ENCODE measurements at places on chromosomes 6 and 20.
A peak's percentile ranks its signal among the peaks of the same experiment; 100 is the strongest.

GRCh38 chr6:101167638-101168037, 225.9 kb upstream of the GRIK2 start:
- no peak for DNase-seq

DNA sequence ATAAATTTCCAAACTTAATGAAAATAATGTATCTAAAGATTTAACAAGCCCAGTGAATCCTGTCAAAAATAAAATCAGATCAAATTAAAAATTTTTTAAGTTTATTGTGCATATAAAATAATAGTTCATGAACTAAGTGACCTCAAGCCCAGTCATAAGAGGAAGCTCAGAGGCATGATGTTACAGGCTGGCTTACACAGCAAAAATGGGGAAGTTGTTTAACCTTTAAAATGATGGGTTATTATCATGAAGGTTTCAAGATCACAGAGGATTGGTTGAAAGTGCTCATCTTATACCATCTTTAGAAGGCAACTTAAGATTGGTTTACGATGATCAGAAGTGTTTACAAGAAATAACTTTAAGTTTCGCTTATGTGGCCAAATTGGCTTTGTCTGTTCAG, 102.5 kb downstream of the PAK5 start:
- no peak for DNase-seq

DNA sequence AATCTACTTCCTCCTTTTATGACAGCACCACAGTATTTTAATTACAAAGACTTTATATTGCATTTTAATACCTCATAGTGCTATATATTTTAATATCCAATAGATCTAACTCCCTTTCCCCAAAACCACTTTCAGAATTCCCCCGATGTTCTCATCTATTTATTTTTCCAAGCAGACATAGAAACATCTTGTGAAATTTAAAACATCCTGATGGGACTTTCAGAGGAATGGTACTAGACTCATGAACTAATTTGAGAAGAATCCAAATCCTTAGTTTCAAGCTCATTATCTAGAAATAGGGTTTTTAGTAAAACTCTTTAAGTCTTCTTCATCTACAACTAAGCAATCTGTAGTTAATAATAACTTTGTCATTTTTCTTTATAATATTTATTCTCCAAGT, 97.0 kb downstream of the TRERF1 start:
- no peak for DNase-seq

- no peak for DNase-seq
Observed at GRCh38 chr6:21357262-21357661, 236.3 kb upstream of the SOX4 start.

GRCh38 chr6:140079328-140079727, 704.9 kb upstream of the CITED2 start:
- DNase-seq: no peak

DNA sequence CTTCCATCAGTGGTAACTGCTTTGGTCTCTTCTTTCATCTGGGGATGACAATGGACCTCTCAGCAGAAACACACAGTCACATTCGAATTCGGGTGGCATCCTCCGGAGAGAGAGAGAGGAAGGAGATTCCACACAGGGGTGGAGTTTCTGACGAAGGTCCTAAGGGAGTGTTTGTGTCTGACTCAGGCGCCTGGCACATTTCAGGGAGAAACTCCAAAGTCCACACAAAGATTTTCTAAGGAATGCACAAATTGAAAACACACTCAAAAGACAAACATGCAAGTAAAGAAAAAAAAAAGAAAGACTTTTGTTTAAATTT, 6.1 kb downstream of the EDN1 start:
- no peak for DNase-seq

DNA sequence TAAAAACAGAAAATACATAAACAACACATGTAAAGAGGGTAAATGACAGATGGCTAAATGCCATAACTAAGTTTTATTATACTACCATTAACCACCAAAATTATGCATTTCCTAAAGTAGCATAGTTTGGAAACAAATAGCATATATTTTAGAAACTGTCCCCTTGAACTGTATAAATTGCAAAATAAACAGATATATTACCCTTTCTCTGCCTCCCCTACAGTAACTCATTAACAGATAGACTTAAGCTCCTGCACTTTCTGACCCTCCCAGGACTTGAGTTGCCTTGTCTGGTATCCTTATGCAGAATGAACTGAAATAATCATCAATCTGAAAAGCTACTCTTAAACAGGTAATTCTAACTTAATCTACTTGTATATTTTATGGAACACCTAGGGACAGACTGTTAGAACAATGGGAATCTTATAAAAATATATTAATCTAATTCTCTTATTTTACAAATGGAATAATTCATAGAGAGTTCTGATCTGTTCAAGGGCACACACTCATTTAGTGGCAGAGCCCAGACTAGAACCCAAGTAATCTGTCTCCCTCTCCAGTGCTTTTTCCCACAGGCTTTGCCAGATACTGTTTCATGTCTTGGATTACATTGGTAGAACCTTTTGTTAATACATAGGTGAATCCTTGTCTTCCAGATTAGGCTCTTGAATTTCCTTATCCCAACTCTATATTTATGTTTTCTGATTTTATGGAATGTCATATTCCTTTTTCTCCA, 50.6 kb upstream of the LOC128125822 start:
- DNase-seq: no peak

DNA sequence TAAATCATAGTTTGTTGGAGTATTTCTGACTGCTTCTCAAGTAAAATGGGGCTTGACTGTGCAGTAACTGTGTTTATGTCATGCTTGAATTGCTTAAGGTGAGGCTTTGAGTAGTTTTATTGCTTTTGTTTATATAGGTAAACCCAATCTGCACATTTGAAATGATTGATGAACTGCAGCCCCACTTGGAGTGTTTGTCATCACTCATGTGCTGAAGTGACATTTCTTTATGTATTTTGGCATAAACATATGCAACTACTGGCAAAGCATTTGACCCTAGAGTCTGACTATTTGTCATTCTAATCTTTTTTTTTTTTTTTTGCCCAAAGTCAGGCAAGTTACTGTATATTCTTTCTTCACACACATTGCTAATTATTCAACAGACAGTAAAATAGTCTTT, 491.4 kb upstream of the POU3F2 start:
- no peak for DNase-seq

DNA sequence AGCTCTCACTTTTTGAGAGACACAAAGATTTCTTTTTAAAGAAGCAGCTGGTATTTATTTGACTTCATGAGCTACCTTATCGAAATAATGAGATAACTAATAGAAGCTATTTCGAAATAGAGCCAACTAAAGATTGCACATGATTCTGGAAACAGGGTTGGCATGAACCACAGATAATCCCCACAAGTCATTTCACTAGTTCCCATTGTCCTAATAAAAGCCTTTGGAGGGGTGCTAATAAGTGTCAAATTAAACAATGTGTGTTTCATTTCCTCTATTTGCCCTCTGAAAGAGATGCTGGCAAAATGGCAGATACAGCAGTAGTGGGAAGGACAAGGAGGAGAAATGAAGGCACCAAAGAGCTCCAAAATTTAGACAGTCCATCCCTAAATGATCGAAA, 78.6 kb upstream of the RIPOR2 start:
- no peak for DNase-seq

DNA sequence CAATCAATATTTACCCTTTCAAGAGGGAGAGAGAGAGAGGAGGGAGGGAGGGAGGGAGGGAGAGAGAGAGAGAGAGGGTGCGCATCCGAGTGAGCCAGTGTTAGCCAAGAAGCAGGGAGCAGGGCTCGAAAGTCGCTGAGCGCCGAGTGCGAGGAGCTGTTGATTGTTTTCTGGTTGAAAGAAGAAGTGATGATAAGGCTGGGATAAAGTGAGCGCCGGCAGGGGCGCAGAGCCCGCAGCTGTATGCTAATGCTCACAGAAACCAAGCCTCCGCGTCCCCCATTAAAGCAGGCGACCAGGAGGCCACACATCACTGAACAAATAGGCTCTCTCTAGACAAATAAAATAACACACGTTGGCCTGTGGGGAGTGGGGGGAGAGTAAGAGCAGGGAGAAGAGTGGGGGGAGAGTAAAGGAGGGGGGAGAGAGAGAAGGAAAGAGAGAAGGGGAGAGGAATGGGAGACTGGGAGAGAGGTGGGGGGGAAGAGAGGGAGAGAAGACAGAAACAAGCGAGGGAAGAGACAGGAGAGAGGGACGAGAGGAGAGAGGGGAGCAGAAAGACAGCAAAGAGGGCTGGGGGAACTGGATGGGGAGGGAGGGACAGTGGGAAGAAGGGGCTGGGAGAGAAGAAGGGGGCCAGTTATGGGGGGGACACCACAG, 5.0 kb upstream of the INSM1 start:
- DNase-seq: no peak

GRCh38 chr6:119742188-119742803, 392.7 kb upstream of the MAN1A1 start:
- peak; percentile 69 for DNase-seq

GRCh38 chr6:165055231-165055630, 254.2 kb downstream of the C6orf118 start:
- no peak for DNase-seq

DNA sequence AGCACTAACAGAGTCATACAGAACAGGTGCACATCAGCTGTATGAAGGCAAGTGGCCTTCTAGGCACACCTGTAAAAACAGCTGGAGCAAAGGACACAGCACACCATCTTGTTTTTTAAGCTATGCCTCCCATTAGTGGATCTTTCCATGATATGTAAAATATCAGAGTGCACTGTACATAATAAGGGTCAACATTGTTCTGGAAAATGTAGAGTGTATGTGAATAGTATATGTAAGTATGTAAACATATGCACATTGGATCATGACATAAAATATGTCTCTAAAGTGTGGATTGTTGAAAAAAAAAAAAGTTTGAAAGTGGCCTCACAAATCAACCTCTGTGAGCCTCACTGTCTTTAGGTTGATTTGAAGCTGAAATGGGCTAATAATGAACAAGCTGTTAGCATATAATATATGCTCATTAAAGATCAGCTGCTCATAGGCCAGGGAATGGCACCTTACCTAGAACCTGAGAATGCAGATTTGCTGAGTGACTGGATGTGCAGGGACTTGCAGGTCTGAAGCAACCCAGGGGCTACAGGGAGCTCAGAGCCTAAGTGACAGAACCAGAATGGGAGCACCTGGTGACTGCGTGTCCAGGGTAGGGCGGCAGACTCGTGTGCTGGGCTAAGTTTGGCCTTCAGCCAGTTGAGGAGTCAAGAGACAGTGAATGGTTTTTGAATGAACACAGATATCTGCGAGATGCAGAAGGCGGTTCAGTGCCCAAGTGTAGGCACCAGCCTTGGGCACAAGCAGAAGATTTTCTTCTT, 198.6 kb downstream of the TMEM242 start:
- no peak for DNase-seq

- DNase-seq: peak; percentile 5
Observed at GRCh38 chr6:1392813-1393640, 3.7 kb downstream of the FOXF2 start.

GRCh38 chr20:58783511-58784011, 67.1 kb downstream of the GNAS-AS1 start:
- no peak for DNase-seq

DNA sequence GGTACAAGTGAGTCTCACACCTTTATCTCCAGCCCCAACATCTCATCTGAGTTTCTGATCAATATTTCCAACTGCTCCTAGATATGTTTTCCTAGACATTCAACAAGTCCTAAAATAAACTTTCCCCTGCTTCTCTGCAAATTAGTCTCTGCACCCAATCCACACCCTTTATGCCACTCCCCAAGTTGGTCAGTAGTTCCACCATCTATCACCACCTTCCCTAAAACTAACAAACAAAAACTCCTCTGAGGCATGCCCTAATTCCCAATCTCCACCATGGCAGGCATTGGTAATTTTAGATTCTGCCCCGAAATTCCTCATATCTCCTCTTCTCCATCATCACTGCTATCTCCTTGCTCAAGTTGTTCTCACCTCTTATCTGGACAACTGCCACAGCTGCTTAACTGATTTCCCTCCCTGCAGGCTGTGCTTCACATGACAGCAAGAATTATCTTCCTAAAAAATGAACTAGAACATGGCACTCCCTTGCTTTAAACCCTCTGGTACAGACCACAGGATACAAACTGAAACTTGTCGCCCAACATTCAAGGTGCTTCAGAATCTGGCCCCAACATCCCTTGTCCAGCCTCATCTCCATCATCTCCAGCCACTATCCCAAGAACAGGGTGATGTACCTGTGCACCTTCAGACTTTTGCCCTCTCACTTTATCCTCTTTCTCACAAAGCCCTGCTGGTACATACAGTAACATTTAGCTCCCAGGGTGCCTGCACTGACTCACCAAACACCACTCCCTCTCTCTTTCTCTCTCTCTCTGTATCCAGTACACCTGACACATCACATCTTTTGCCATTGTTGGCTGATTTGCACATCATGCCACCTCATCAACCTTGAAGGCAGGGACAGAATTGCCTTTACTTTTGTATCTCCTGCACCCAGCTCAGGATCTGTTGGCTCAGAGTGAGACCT, 55.5 kb downstream of the ZHX3 start:
- DNase-seq: no peak

DNA sequence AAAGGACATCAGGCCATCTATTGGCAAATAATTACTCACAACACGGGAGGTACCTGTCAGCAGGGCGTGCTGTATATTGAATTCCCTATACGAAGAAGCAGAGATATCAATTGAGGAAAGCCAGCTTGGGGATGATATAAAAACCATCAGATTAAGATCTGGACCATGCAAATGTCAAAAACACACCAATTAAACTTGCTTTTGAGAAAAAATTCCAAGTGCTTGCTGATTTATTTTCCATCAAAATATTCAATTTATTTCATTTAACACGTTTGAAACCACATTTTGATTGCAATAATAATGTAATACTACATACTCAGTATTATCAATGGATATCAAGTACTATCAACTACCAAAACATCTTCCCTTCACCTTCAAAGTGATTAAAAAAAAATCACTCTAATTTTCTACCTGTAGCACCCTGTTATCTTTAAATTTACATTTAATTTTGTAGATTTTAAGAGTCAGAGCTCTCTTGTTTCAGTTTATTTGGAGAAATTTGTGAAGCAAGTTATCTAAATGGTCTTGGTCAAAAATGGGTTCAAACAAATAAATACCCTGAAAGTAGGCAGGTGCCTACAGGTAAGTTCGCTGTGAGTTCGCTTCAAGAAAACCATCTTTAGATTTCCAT, 6.8 kb upstream of the TBX18 start:
- DNase-seq: no peak

GRCh38 chr6:73983367-73983766, 287.4 kb downstream of the CD109 start:
- no peak for DNase-seq

GRCh38 chr6:126531840-126532239, 191.9 kb downstream of the CENPW start:
- no peak for DNase-seq

- DNase-seq: no peak
Observed at GRCh38 chr6:138336221-138336620, 41.5 kb upstream of the SMIM28 start.

DNA sequence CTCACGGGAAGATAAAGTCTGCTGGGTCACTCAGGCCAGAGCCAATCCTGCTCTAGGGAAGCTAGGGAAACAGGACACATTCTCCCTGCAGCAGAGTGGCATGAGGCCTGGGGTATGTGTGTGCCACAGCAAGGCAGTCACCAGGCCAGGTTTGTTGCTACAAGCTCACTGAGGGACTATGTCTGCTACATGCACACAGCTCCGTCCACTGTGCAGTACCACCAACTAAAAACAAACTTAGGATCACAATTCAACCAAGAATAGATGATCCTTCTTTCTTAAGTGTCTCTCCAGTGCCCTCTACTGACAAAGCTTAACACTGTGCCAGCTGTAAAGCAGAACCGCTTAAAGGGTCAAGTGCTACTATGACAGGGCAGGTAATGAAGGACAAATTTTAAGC, 192.5 kb downstream of the PTPRK start:
- DNase-seq: no peak

GRCh38 chr6:57068061-57068460, 21.6 kb downstream of the KIAA1586 start:
- DNase-seq: no peak
